ENCODE measurements at places on chromosomes 5 and 9.

GRCh38 chr9:84978661-84979060, 309.1 kb downstream of the NTRK2 start:
- no peak for DNase-seq

DNA sequence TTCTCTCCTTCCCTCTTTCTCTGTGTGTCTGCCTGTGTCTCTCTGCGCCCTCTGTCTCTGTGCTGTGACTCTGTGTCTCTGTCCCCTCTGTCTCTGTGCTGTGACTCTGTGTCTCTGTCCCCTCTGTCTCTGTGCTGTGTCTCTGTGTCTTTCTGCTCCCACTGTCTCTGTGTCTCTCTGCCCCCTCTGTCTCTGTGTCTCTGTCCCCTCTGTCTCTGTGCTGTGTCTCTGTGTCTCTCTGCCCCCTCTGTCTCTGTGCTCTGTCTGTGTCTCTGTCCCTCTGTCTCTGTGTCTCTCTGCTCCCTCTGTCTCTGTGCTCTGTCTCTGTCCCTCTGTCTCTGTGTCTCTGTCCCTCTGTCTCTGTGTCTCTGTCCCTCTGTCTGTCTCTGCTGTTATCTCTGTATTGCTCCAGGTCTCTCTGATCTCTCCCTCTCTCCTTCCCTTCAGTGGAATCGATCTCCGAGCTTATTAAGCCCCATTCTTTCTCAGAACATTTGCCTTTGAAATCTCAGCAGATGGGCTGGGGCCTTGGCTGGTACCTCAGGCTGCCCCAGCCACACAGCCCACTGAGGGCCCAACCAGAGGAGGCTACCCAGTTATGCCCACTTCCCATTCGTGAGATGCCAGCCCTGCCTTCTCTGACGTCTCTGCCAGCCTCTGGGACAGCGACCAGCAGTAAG, 33.4 kb upstream of the FIBCD1 start:
- no peak for DNase-seq

GRCh38 chr5:170628691-170629565, 125.1 kb downstream of the KCNIP1 start:
- DNase-seq, result no peak

- DNase-seq, result no peak
Measured at GRCh38 chr5:24777392-24777791, 132.6 kb upstream of the CDH10 start.

GRCh38 chr5:139037732-139038131, 160.4 kb downstream of the SIL1 start:
- DNase-seq, result no peak

GRCh38 chr9:137521405-137521985, 28.7 kb downstream of the PNPLA7 start:
- no peak for DNase-seq

DNA sequence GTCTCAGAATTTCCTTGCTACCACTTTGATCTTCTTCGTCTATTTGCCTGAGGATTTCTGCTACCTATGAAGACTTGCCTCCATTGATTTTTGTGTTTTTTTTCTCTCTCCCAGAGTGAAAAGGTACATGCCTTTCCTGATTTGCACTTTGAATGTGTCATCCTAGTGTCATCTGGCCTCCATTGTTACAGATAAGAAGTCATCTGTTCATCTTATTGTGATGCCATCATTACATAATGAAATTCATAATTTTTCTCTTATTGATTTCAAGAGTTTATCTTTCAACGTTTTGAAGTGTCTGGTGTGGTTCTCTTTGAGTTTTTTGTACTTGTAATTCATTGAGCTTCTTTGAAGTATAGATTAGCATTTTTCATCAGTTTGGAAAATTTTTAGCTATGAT, 144.8 kb downstream of the SH3GL2 start:
- DNase-seq, result no peak

GRCh38 chr9:21904371-21904770, 89.8 kb downstream of the CDKN2A start:
- DNase-seq, result no peak

DNA sequence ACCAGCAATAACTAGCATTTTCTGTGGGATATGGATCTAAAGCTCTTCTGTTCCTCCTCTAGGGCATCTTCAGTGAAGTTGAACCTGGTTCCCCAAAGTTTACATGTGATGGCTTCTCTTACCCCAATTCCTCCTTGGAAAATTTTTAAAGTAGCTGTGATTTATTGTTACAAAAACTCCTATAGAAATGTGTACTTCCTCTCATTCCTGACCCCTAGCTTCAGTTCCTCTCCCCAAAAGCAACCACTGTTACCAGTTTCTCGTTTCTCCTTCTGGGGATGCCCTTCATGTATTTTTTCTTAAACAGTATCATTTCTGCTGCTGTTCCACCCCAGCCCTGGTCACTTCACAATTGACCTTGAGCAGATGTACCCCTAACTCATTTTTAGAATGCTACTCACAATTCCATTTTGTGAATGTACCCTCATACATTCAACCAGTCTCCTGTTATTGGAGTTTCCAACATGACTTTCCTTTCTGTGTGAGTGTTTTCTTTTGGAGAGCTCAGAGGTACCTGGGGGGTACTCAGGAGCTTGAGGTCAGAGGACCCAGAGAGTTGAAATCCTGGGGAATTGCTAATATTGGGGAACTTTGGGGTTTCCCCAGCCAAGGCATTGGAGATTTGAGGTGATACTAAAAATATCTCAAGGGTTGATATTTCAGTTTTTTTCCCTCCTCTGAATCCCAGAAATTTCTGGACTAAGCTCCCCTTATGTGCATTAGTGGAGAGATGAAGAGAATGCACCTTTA, 18.6 kb upstream of the GLRX start:
- no peak for DNase-seq

DNA sequence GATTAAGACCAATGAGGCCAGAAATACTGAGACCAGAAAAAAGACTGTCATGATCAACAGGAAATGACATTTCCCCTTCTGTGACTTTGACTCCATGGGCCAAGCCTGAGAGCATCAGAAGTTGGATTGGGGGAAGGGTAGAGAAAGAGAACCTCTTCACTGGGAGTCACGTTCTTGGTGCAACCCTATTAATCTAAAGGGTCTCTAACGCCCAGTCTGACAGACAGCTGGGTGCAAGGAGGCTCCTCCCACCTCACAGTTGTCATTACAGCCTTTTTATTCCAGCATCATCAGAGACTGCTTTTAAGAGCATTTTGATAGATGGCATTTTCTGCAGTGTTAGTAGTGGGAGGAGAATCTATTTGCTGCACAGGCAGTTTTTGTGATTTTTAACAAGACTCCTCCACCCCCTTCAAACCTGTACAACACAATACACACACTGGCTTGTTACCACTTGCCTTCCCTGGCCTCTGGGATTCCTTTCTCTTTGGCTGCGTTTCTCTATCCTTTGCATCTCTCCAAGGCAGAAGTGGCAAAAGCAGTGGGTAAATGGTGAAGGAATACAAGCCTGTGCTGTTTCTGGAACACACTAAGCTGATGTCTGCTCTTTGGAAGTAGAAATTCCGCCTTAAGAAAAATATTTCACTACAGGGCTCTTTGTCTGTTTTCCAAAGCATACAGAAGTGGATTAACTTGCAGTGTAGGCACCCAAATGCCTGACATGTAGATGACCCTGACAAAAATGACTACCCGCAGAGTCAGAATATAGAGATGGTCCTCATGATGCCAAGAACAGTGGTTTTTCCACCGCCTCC, 310.4 kb upstream of the ZNF608 start:
- no peak for DNase-seq

GRCh38 chr5:94505327-94506068, 112.9 kb downstream of the KIAA0825 start:
- DNase-seq, result no peak

- DNase-seq, result no peak
Measured at GRCh38 chr9:136576269-136576626, 30.4 kb upstream of the NOTCH1 start.

GRCh38 chr9:129500863-129501770, 119.8 kb downstream of the C9orf50 start:
- no peak for DNase-seq

- no peak for DNase-seq
Measured at GRCh38 chr9:93276973-93277372, 93.0 kb downstream of the WNK2 start.

DNA sequence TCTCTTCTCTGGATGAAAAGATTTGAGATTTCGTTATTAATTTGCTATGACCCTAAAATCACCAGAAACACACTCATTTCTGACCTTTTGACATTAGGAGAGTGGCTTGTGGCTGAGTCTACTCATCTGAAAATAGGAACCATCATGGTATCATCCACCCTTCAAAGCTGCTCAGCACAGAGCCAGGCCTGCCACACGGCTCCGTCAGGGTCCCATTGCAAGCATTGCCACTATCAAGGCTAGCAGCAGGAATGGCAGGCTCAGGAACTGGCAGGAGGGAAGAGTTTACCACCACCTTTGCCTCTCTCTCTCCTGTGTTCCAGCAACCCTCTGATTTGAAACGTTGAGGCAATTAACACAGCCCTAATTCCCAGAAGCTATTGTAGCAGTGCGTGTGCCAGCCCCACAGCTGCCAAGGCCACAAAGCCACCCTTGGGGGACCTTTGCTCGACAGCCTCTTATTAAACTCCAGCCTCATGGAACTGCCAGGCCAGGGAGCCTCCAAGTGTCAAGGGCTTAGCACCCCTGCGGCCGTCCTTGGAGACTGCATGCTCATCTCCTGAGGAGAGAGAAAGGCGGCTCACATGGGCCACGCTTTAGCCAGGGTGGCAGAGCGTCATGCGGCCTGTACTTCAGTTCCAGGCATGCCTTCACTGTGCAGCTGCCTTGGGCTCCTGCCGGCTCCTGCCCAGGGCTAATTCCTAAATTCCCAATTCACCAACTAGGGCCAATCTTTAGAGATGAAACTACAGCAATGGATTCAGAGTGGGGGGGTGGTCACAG, 145.9 kb downstream of the ROR2 start:
- DNase-seq, result no peak

DNA sequence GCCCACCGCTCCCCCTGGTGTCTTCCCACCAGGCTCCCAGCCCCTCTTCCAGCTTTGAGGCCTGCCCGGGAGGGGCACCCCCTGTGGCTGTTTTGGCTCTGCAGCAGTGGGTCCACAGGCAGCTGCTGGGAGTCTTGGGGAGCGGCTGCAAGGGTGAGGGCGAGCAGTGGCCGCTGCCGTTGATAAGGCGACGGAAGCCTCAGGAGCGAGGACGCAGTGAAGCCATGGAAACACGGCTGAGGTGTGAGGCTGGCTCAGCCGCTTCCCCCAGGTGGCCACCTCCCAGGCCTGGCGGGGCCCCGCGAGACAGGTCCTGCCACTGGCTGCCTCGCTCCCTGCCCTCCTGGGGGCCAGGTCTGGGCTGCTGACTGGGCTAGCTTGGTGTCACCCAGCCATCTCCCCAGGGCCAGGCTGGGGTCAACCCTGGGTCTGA, 41.5 kb downstream of the CXXC5 start:
- no peak for DNase-seq

DNA sequence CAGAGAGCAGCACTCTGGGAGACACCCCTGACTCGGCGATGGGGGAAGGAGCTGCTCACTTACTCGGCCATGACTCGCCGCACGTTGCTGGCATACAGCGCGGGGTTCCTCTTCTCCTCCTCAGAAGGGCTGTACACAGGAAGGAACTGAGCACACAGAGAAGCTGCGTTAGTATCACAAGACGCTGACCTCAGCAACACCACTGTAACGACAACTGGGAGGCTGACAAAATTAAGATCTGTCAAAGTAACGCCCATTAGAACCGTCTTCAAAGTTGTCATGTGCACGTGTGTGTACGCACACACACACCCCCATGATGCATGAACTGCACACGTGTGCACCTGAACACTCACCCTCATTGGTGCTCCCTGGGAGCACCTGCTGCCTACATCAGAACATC, 32.1 kb upstream of the SLC6A3 start:
- no peak for DNase-seq

DNA sequence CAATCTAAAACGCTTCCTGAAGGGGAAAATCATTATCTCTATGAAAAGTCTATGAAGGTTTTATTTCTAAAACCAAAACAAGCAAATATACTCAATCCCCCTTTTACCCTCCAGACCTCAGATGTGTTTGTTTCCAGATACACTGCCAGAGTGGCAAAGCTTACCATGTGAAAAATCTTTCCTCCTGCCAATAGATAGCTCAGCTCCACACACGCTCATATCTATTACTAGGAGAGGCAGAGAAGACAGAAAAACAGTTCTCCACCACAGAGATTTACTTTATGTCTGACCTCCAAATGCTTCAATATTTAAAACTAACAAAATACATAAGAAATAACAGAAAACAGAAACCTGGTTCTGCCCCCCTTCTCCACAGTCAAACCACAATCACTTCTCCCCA, 7.0 kb downstream of the IRX2 start:
- DNase-seq, result no peak

GRCh38 chr9:114852050-114852594, 46.3 kb upstream of the TNFSF15 start:
- no peak for DNase-seq

DNA sequence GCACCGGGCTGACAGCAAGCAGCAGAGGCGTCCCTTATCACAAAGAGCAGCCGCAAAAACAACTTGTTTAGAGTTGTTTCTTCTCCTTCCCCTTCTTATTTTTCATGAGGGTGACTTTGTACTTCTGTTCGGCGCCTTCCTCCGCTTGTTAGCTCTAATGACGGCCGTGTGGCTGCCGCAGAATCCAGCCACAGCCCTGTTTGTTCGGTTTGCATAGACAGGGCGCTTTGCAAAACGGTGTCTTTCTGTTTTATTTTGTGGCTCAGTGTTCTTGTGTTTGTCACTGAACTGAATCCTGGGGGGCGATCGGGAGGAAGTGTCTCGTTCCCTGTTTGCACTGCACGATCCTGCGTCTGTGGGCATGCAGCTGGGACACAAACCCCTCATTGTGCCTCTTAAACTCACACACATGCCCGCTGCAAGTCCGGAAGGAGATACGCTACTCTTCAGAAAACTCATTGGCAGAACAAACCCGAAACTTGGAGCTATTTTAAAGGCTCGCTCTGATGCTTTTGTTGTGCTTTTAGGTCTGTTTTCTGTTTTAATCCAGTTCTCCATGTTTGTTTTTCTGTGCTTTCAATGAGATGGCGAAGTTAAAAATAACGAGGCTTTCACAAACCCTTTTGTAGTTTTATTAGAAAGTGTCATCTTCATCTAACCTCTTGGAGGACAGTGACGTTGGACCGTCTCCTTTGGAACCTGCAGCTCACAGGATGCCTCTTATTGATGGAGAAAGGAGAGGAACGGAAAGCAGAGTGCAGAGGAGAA, 213.9 kb downstream of the IRX2 start:
- no peak for DNase-seq

- DNase-seq, result no peak
Measured at GRCh38 chr5:20360263-20360662, 372.3 kb upstream of the CDH18 start.

DNA sequence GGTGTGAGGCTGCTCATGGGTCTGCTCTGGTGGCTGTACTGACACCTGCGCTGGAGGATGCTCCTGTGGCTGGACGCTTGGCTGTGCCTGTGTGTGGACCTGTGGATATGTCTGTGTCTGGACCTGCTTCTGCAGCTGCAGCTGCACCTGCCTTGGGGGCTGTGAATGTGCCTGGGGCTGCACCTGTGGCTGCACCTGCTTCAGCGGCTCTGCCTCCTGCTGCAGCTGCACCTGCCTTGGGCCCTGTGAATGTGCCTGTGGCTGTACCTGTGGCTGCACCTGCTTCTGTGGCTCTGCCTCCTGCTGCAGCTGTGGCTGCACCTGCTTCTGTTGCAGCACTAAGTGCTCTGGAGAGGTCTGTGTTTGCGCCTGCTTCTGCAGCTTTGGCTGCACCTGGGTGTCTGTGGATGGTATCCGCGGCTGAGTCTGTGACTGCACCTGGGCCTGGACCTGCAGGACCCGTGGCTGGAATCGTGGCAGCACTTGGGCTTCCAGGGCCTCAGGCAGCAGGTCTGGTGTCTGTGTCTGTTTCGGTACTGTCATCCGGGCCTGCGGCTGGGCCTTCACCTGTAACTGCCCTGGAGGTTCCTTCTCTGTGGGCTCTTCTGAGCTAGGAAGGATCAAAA, 12.5 kb downstream of the CIZ1 start:
- no peak for DNase-seq
